Metanephros (tissue), 2 donors: ENCODE measurements at places on chromosomes 7 and 10. TPM values are rescaled to one million over a fixed set of nuclear protein-coding genes. Genes with fewer than 3 reads are reported as not detected.

Gene RADIL
- 2.5 TPM for total RNA-seq

Gene NOS3
- 22.5 TPM for total RNA-seq

Gene OR6V1
- not detected for total RNA-seq

Gene PLAU
- 34.2 TPM for total RNA-seq

Gene ITGA8
- 64.9 TPM for total RNA-seq

Gene SLC13A1
- 10.6 TPM for total RNA-seq
